Right lobe of liver (tissue), 6 donors: ENCODE measurements at places on chromosomes 2 and 18. TPM values are rescaled to one million over a fixed set of nuclear protein-coding genes. Genes with fewer than 3 reads are reported as not detected.

The NTSR2 gene
- not detected for total RNA-seq

The LINC00305 gene
- total RNA-seq = not detected

DNA sequence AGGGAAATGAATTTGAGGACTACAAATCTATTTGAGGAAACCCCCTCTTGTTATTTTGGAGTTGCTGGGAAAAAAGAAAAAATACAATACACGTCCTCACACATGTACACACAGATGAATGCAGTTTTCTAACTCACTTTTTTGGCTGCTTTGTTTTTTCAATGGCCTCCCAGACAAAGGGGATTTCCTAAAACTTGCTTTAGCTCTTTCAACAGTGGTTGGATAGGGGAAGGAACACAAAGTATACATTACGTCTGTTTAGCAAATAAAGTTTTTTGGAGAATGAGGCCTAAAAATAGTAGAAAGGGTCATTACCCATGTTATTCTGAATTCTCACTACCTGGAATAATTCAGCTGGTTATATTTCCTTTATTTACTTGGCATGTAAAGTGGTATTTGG lies 125.3 kb upstream of the ITGB6 start:
- H3K27ac ChIP-seq = no peak overlapping the region
- H3K4me3 ChIP-seq = no peak overlapping the region
- no peaks in the 10 kb centered on the region for H3K36me3 ChIP-seq
- DNase-seq = no peak
- no peaks in the 10 kb centered on the region for H3K27me3 ChIP-seq

GRCh38 chr2:241158546-241158900 lies 8.3 kb downstream of the PPP1R7 start:
- no peak overlapping the region for H3K4me3 ChIP-seq
- DNase-seq = no peak
- H3K27ac ChIP-seq = no peak overlapping the region
- no peaks in the 10 kb centered on the region for H3K4me1 ChIP-seq

- H3K27me3 ChIP-seq = no peaks in the 10 kb centered on the region
- H3K4me3 ChIP-seq = no peak overlapping the region
- no peak overlapping the region for H3K27ac ChIP-seq
- H3K36me3 ChIP-seq = no peaks in the 10 kb centered on the region
- no peaks in the 10 kb centered on the region for H3K4me1 ChIP-seq
Observed at GRCh38 chr2:8575834-8576423, 105.9 kb upstream of the ID2 start.

GRCh38 chr2:96697476-96697875 lies 42.4 kb downstream of the LMAN2L start:
- no peaks in the 10 kb centered on the region for H3K4me1 ChIP-seq
- H3K27ac ChIP-seq = no peak overlapping the region
- H3K36me3 ChIP-seq = peaks cover 4% of the 10 kb centered on the region
- no peaks in the 10 kb centered on the region for H3K27me3 ChIP-seq
- no peak for DNase-seq

DNA sequence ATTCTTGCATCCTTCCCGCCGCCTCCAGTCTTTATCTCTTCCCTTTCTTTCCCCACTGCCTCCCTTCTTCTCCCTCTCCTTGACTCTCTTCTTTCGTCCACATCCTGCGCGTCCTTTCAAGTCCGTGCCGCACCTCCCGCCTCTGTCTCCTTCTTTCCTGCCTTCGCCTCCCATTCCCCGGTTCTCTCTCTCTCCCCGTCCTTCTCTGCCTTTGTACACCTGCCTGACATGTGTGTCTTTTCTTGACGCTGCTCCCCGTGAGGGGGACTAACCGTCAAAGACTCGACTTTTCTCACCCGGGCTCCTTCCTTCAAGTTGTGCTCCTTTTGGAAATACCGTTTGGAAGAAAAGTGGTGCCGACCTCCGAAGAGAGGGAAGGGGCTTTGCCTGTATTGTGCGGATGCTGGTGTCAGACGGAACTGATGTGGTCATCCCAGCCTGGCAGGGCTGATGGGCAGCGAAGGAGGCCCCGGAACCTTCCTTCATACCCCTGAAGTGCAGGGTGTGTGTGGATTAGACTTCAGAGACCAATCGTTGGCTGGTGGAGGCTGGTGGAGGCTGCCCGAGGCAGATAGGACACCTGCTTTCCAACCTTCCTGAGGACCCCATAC lies 879 bp downstream of the TMEM178A start:
- no peaks in the 10 kb centered on the region for H3K36me3 ChIP-seq
- peak overlapping the region; percentile 54 for H3K4me3 ChIP-seq
- H3K27ac ChIP-seq = no peak overlapping the region
- peaks cover 18% of the 10 kb centered on the region for H3K27me3 ChIP-seq

DNA sequence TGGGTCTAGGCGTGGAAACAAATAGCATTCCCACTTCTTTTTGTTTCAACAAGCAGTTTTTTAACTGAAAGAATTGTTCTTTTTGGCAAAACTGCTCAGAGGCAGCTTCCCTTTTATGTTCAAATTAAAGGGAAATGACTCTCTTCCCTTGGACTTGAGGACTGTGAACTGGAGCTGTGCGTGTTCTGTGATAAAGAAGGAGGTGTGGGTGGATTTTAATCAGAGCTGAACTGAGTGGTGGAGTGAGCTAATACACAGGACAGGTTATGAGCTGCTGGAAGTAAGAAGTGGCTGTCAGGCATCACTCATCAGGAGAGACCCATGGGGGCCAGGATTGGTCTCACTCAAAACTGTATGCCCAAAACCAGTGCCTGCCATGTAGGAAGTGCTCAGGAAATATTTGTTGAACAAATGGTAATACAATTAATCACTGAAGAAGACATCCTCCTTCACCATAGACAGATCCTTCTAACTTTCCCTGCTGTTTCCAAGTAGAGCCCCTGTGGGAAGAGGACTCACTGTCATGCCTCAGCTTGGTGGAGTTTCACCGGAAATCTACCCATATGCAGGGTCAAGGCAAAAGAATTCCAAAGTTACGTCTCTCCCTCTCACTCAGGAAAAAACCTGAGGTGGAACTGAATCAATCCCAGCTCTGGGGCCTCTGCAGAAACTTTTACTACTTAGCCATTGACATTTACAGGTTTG lies 55.9 kb downstream of the FEZ2 start:
- H3K36me3 ChIP-seq = peaks cover 2% of the 10 kb centered on the region
- no peaks in the 10 kb centered on the region for H3K4me1 ChIP-seq
- no peaks in the 10 kb centered on the region for H3K27me3 ChIP-seq
- H3K27ac ChIP-seq = peak overlapping the region; percentile 24
- no peak for DNase-seq
